Activated T-helper 1 cell treated with Interleukin-2 at 50 U/mL for 16 hours (primary cell): ENCODE measurements at places on chromosomes 6 and 20.

DNA sequence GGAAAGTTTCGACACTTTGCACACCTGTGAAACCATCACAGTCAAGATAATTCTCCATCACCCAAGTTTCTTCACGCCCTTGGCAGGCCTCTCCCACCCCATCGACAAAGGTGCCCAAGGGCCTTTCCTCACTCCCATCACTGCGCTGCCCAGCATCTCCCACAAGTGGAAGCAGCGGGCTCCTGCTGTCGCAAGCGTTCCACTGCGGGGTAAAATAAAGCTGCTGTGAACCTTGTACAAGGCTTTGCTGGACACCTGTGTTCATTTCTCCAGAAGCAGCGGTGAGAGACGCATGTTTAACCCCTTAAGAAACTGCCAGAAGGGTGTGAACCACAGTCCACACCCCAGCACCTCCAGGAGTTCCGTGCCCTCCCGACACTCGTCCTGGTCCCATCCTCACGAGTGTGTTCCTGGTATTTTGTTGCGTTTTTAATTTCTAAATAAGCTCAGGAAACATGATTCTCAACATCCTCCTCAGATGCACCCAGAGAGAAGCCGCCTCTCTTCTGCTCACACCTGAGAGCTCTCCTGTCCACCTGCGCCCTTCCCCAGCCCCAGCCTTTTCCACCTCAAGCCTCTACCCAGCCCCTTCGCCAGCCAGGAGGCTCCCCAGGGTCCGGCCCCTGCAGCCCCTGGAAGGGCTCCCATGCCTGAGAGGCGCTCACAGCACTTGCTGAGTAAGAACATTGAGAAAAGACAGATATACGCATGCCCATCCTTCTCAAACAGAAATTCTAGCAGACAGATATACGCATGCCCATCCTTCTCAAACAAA lies 97.5 kb downstream of the TAF4 start:
- DNase-seq = no peak

DNA sequence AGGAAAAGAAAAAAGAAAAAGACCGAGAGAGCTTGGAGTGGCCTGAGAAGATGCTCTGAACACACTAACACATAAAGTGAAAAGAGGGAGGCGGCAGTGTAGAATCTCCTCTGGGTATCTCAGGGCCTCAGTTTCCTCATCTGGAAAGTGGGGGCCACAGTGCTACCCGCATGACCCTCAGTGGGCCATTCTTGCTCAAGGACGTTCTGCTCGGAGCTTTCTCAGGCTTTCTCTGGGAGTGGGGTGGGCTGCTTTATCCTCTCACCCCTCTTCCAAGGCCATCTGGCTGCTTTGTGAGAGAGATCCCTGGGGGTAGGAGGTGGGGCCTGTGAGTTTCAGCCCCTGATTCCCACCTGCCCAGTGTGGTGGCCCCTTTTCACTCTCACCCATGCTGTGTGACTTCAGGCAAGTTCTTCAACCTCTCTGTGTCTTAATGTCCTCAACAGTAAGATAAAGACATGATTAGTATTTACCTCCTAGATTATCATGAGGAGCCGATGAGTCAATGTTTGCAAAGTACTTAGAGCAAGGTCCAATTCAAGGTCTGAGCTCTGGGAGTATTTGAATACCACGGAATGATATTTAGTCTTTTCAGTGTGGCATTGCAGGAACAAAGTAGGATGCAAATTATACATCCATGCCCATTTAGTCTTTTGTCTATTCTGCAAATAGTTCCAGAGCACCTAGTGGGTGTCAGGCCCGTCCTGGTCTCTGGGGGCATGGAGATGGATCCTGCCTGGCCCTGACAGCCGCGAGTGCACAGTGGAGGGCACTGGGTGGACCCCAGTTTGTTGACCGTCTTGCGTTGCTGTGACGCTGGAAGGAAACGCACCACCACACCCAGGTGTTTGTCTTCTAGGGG lies 34.3 kb downstream of the SRC start:
- no peak for DNase-seq

- DNase-seq = no peak
Measured at GRCh38 chr6:10154251-10154650, 260.6 kb downstream of the TFAP2A start.

GRCh38 chr6:52576054-52576391 lies 837 bp downstream of the TRAM2 start:
- DNase-seq = no peak

- no peak for DNase-seq
Measured at GRCh38 chr6:131096786-131097185, 33.7 kb upstream of the EPB41L2 start.

DNA sequence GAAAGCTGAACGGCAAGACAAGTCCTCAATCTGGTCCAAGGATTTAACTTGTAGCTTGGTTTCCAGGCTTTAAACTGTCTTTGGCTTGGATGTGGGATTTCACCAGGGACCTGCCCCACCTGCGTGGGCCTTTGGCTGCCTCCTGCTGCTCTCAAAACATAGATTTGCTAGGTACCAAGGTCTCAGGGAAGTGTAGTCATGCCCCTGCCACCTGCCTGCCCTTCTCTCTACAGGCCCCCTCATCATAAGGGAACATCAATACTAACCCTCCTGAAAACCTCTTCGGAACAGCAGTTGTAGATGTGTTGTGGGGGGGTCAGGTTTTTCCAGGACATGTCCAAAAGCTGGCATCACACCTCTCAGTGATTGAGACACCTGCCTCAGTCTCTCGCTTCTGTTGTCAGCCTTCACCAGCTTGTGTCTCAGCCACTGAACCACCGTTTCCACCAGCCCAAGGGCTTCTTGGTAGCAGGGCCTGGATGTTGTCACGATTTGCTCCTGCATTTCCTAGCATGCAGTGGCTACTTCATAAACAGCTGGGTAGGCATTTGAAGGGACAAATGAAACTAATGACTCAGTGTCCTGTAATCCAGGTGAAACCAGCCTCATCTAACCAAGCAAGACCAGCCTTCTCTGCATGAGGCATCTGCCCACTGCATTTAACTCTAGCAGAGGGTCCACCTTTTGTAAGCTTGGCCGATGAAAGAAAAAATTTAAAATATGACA lies 141.6 kb upstream of the THBS2 start:
- DNase-seq = no peak

DNA sequence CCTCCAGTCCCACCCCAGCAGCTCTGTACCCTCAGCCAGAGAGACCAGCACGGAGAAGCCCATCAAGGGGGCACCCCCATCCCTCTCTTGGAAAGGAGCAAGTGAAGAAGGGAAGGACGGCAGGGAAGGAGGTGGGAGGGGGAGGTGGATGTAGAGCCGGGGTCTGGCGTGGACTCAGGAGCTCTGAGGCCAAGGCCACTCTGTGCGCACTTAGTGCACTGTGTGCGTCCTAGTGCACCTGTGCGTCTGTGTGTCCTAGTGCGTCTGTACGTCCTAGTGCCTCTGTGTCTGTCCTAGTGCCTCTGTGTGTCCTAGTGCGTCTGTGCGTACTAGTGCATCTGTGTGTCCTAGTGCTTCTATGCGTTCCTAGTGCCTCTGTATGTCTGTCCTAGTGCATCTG lies 54.2 kb downstream of the DSTN start:
- DNase-seq = no peak

GRCh38 chr6:5201271-5201670 lies 59.5 kb downstream of the LYRM4 start:
- no peak for DNase-seq

DNA sequence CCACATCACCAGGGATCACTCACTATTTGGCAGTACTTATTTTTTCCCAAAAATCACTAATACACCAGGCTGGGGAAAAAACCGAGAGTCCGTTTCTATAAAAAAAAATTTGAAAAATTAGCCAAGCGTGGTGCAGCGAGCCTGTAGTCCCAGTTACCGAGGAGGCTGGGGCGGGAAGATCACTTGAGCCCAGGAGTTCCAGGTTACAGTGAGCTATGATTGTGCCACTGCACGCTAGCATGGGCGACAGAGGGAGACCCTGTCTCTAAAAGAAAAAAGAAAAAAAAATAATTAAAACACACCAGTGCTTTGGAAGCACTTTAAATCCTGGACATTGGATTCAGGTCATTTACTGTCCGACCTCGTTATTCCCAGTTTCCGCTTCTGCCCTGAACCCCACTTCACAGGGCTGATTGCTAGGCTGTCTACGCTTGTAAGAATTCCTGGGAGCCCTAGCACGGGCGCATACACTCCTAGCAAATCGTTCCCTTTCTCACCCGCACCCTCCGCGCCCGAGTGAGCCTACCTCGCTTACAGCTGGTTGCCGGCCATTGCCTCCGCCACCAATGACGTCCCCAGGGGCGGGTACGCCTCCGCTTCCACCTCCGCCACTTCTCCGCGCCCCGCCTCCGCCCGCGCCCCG lies at the start of gene TPMT:
Gene TPMT, minus strand, starts transcription at position 571 of the 643 bp plus-strand sequence. CDS start 5,950 bp downstream, outside the sequence.
- no peak for DNase-seq

GRCh38 chr6:134642279-134642678 lies 307.6 kb downstream of the ALDH8A1 start:
- DNase-seq = no peak

GRCh38 chr6:101722991-101723579 lies 329.6 kb downstream of the GRIK2 start:
- no peak for DNase-seq

- no peak for DNase-seq
Measured at GRCh38 chr6:16683641-16684194, 77.5 kb downstream of the ATXN1 start.

- DNase-seq = no peak
Measured at GRCh38 chr20:58646703-58647102, 4.4 kb upstream of the STX16 start.

GRCh38 chr20:53713328-53714056 lies 119.9 kb upstream of the ZNF217 start:
- DNase-seq = no peak

- DNase-seq = no peak
Measured at GRCh38 chr20:38755324-38755910, 7.2 kb downstream of the ACTR5 start.

GRCh38 chr6:39787322-39787721 lies 4.9 kb upstream of the DAAM2 start:
- no peak for DNase-seq

DNA sequence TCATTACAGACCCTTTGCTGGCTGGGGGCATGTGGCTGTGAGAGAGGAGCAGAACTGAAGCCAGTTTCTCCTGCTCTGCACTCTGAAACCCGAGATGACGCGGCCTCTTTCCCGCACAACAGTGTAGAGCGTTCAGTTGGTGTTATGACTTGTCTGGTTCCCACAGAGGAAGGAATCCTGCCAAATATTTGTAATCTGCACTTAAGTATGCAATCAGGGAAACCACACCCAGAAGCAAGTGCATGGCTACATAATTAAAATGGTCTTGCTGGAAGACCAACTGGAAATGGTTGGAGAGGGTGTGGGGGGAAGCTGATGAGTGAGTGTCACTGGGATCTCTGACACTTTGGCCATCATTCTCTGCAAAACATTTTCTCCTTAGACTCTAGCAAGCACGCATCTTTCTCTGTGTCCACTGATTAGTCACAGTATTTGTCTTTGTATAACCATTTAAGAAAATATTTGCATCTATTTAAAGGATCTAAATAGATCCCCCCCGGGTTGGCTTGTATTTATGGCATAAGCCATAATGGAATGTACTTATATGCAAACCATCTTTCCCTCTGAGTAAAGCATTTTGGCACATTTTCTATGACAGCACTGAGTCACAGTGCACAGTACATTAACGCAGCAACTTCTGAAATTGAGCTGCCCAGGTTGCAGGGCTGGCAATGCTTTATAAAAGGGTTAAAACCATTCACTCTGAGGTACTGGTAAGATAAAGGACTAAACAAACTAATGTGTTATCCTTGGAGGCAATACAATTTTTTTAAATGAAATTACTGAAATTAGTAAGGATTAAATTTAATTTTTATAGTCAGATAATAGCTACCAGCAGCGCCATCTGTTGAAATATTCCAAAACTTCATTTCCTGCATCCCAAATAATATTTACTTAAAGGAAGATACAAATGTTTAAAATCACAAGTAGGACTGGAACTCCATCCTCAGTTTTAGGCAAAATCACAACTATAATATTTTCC lies 76.7 kb downstream of the FOXC1 start:
- no peak for DNase-seq

GRCh38 chr6:104710543-104711335 lies 149.0 kb downstream of the HACE1 start:
- no peak for DNase-seq

DNA sequence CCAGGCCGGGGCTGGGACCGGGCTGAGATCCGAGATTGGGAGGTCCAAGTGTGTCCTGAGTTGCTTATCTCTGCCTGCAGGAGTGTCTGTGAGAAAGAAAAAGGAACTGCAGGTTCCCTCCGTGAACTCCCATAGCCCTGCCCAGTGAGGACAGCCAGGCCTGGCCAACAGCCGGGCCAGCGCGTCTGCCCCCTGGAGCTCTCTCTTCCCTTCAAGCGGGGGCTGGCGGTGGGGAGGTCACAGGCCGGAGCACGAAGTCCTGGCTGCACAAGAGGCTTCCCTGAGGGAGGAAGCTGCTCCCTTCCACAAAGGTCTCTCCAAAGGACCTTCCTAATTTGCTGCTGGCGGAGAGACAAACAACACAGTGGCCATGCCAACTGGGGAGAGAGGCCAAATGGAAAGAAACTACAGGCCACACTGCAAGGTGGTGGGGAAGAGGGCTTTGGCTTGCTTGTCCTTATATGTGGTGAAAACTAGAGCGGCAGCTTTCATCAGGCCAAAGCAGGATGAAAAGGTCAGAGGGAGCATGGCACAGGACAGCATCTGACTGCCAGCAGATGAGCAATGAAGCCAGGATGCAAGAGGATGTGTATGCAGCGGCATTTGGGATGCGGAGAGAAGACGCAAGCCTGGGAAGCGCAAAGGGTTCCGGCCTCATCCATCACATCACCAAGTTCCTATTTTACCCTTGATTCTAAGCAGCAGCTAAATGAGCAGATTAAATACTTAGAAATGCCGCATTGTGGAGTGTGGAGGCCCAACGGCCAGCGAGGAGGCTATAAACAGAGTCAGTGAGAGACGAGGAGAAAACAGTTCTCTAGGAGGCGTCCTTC lies 260.0 kb downstream of the ERMARD start:
- no peak for DNase-seq

GRCh38 chr6:117530467-117531242 lies 48.2 kb downstream of the DCBLD1 start:
- no peak for DNase-seq

DNA sequence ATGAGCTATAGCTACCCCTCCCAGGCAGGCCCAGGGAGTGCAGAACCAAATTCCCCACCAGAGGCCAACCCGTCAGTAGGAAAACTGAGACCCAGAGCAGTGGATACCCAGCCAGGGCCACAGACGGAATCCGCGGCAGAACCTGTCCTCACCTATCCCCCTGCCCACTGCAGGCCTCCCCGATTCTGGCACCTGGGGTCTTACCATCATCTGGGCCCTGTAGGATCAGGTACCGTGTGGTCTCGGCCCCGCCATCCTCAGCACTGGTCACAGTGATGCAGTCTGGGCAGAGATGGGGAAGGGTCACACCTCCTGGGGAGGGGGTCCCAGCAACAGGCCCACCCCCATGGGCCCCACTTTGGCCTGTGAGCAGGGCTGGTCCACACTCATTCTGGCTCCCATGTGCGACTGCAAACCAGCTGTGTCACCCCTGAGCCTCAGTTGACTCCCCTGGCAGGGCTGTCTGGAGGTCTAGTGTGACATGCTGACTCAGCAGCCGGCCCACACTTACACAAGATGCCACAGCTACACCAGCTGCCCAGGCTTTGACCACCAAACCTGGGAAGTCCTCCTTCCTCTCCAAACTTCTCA lies 3.8 kb downstream of the ZNF335 start:
- DNase-seq = no peak
